ENCODE measurements at places on chromosomes 6 and 20. TPM values are rescaled to one million over a fixed set of nuclear protein-coding genes. Genes with fewer than 3 reads are reported as not detected.

DNA sequence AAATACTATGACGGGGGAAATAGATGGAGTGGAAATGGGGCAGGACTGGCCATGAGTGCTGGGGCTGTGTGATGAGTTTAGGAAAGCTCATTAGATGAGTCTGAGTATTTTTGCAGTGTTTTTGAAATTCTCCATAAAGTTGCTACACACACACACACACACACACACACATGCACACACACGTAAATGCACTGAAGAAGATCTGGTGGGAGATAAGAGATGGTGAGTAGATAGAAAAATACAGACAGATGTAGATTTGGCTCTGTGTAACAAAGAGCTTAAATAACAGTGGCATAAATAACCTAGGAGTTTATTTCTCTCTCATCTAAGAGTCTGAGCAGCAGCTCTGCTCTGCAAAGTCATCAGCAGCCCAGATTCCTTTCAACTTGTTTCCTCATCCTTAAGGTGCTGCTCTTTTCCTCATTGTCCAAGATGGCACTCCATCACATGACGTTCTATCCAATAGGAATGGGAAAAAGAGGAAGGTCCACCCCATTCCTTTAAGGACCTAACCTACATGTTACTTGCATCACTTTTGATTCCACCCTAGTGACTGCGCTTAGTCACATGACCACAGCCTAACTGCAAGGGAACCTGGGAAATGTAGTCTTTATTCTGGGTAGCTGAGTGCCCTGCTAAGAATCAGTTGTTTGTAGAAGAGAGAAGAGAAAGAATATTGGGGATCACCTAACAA lies 76.4 kb downstream of the EYA2 start:
- DNase-seq: no peak

GRCh38 chr6:45923831-45924391 lies 91.7 kb downstream of the CLIC5 start:
- no peak for DNase-seq

DNA sequence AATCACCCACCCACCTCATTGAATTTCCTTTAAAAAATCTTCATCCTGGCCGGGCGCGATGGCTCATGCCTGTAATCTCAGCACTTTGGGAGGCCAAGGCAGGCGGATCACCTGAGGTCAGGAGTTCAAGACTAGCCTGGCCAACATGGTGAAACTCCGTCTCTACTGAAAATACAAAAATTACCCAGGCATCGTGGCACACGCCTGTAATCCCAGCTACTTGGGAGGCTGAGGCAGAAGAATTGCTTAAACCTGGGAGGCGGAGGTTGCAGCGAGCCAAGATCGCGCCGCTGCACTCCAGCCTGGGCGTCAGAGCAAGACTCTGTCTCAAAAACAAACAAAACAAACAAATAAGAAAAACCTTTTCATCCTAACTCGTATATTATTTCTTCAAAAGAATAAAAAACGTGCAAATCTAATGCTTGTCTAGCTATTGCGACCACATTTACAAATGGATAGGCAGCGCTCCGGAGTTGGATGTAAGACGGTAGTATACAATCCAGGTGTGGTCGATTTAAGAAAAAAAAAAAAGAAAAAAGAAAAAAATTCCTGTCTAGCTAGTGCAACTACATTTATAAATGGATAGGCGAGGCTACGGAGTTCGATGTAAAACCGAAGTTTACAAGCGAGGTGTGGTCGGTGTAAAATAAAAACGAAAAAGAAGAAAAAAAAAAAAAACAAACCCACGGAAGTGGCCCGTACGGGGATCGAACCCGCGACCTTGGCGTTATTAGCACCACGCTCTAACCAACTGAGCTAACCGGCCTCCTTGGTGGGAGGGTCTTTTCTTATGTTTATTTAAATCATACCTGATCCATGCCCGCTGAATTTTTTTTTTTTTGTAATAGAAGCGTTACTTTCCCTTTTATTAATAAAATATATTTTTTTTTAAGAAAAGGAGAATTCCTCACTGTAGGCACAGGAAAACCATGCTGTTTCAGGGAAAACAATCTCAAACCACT lies 70.7 kb upstream of the PRSS16 start:
- peak; percentile 66 for DNase-seq

DNA sequence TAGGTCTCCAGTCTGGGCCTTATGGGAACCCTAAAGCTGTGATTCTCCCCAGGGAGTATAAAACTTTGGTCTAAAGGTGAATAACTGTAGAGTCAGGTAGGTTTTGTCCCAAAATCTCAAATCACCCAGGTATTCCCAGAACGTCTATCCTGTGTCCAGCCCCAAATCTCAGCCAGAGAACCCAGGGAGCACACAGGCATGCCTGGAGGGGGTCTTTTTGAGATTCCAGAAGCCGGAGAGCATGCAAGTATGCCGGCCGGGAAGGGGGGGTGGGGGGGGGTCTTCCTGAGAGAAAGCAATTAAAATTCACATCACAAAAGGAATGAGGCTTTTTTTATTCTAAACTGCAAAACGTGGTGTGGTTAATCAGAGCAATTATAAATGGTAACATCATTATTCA lies 210.0 kb downstream of the PTPRT start:
- no peak for DNase-seq

DNA sequence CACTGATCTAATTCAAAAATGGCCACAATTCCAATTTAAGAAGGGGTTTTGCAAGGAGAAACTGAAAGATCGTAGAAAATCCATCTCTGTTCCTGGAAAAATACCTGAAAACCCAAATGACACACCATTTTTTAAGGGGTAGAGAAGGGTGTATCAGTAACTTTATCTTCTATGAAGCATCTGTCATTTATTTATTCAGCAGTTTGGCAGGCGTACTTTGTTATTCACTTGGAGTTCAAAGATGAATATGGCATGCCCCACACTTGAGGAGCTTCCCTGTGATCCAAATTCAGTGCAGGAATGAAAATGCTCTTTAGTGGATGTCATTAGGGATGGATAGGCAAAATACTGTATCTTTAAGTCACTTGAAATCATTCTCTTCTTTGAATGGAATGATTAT lies 7.2 kb downstream of the HINT3 start:
- DNase-seq: no peak

DNA sequence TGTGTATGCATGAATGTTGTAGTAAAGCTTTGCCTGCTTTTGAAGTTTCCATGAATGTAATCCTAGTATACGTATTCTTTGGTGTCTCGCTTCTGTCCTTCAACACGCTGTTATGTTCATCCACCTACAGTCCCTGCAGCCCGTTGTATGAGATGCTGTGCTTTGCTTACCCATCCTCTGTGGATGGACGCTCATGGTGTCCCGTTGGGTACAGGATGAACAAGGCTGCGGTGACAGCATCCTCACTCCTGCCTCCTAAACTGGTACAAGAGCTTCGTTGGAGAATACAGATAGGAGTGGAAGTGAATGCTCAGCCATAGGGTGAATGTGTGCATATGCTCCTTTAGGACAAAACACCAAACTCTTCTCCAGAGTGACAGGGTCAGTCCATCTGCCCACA lies 366.2 kb downstream of the ZFAND3 start:
- no peak for DNase-seq

DNA sequence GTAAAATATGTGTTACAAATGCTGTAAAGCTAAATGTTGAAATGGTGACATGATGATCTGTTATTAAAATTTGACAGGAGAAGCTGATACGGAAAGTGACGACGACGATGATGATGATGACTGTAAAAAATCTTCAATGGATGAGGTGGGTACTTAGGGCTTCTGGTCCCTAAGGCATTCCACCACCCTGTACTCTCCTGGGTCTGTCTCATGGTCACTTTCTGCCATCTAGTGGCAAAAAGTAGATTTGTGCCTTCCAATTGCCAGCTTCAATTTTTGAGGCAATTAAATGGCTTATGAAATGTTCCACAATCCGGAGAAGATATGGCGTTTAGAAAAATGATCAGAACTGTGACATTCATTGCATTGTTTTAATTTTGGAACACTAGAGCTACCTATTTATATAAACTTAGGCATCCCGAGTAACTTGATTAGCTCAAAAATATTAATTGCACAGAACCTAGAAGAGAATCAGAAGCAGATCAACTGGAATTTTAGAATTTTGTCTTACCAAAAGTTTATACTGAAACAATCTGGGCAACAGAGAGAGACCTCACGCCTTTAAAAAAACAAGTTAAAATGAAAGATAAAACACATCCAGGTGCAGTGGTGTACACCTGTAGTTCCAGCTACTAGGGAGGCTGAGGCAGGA lies 346.5 kb upstream of the PLCB4 start:
- peak; percentile 6 for DNase-seq

DNA sequence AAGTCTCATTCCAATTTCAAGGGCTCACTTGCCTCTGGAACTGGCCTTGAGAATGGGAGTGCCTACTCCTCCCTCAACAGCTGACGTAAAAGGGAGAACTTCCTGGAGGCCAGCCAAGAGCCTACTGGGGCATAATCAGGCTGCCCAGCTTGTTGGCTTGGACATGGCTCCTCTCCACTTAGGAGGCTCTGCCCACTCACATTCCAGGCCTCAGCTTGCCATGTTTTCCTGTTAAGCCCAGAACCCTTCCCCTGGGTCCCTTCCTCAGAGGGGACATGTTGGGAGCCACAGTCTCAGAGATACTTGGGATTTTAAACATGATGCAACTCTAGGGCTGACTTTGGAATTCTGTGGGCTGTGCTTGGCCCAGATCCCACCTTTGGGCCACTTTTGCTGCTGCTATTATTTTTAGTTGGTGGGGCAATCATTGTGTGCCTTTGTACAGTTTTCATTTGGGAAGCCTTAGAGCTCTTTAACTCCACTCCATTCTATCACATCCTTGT lies 31.5 kb upstream of the ADTRP start:
- no peak for DNase-seq

- DNase-seq: no peak
Observed at GRCh38 chr20:5393218-5393870, 76.6 kb upstream of the PROKR2 start.

DNA sequence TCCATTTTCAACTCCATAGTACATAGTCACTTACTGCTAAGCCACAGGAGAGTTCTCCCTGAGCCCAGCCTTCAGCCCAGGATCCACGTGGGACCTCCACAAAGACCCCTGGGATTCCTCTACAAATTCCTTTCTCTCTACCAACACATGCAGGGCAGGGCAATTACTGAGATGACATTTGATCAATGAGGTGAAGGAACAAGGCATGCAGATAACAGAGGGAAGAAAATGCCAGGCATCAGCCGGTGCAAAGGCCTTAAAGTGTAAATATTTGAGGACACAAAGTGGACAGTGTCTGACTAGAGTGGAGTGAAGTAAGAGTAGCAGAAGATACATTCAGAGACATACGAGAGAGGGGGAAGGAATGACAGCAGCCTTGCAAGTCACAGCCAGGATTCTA lies 70.2 kb downstream of the HS3ST5 start:
- DNase-seq: no peak

DNA sequence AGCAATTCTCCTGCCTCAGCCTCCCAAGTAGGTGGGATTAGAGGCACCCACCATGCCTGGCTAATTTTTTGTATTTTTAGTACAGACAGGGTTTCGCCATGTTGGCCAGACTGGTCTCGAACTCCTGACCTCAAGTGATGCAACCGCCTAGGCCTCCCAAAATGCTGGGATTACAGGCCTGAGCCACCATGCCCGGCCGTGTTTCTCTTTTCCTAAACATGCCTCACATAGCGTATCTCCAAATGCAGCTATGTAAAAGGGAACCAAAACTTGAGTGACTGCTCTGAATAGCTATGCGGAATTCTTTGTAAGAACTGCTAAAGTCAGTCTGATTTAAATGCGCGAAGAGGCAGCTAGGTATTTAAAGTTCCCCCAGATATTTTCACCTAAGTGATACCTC lies 20.5 kb downstream of the BPIFA2 start:
- no peak for DNase-seq

- DNase-seq: no peak
Observed at GRCh38 chr6:159801935-159802334, 1.9 kb downstream of the PNLDC1 start.

- no peak for DNase-seq
Observed at GRCh38 chr6:52022675-52023074, 64.7 kb downstream of the PKHD1 start.

- DNase-seq: no peak
Observed at GRCh38 chr20:24866008-24866407, 83.1 kb upstream of the CST7 start.

GRCh38 chr20:11366660-11367059 lies 551.0 kb upstream of the BTBD3 start:
- DNase-seq: no peak

- DNase-seq: no peak
Observed at GRCh38 chr20:55514531-55514930, 490.8 kb downstream of the CBLN4 start.

- no peak for DNase-seq
Observed at GRCh38 chr6:136084403-136084802, 165.7 kb downstream of the MTFR2 start.

DNA sequence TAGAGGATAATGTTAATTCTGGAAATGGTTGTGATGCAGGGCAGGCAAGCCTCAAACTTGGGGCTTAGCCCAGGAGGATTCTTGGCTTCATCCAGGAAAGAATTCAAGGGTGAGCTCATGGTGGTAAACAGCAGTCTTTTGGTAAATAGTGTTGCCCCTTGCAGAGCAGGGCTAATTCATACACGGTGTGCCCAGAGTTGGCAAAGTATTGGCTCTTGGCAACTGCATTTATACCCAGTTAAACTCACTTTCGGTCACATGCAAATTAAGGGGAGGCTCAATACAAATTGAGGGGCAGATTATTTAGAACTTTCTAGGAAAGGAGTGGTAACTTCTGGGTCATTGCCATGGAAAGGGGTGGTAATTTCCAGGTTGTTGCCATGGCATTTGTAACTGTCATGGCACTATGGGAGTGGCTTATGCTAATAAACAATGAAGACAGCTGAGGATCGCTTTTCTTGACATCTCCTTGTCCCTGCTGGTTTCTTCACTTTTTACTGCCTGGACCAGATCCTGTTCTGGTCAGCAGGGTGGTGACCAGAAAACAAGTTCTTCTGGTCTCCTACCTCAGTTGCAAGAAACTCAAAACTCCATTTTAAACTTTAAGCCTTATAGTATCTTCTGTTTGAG lies 3.9 kb upstream of the OTOR start:
- DNase-seq: no peak

DNA sequence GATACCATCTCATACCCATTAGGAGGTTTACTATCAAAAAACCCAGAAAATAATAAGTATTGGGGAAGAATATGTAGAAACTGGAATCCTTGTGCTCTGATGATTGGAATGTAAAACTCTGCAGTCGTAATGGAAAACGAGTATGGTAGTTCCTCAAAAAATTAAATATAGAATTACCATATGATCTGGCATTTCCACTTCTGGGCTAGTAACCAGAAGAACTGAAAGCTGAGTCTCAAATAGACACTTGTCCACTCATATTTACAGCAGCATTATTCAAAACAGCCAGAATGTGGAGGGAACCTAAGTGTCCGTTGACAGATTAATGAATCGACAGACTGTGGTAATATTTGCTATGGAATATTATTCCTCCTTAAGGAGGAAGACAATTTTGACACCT lies 44.3 kb downstream of the FOXC1 start:
- no peak for DNase-seq

The EMILIN3 gene
- not detected for total RNA-seq

The OXT gene
- not detected for total RNA-seq

The ZSCAN12 gene
- total RNA-seq: 8.2 TPM

The HLA-DOA gene
- 14.0 TPM for total RNA-seq

The MOG gene
- not detected for total RNA-seq

The XKR7 gene
- not detected for total RNA-seq
